Osteoblast (primary cell): ENCODE measurements at places on chromosomes 4 and X.

DNA sequence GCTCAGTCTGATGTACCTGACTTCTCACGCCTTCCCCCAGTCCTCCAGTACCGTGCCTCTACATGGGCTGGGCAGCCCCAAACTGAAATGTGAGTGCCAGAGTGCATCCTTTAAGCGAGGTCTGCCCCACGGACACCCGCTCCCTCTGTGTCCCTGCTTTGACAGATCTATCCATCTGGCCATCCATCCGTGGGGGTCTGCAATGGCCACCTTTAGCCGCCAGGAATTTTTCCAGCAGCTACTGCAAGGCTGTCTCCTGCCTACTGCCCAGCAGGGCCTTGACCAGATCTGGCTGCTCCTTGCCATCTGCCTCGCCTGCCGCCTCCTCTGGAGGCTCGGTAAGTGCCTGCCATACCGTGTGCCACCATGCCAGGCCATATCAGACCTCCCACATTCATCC, 827 bp downstream of the PORCN start:
- H3K36me3 ChIP-seq = no peaks in the 10 kb centered on the region
- peak overlapping the region; percentile 83 for H3K4me3 ChIP-seq
- DNase-seq = peak; percentile 77
- H3K27me3 ChIP-seq = no peaks in the 10 kb centered on the region

DNA sequence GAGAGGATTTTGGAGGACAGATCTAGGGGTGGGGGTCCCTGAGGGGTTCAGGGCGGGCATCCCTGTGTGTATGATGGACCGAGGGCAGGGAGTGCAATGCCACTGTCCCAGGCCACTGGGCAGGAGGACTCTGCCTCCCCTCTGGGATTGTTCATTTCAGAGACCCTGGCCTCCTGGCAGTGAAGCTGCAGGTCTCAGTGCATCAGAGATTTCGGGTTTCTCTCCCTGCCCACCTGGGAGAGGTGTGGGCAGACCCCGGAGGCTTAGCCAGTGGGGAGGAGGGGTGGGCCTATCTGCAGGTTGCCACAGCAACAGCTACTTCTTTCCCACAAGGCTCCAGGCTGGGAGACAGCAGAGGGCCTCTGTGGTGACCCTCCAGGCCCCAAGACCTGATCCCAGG, 80.1 kb upstream of the LRPAP1 start:
- H3K36me3 ChIP-seq = no peaks in the 10 kb centered on the region
- H3K27ac ChIP-seq = no peak overlapping the region
- peak; percentile 46 for DNase-seq
- H3K4me3 ChIP-seq = no peak overlapping the region

- DNase-seq = peak; percentile 92
- peaks cover 10% of the 10 kb centered on the region for H3K27me3 ChIP-seq
- H3K4me3 ChIP-seq = no peak overlapping the region
- H3K36me3 ChIP-seq = no peaks in the 10 kb centered on the region
Observed at GRCh38 chr4:7546809-7547367, 112.2 kb upstream of the PSAPL1 start.

- no peaks in the 10 kb centered on the region for H3K4me1 ChIP-seq
- H3K4me3 ChIP-seq = no peak overlapping the region
- H3K27me3 ChIP-seq = no peaks in the 10 kb centered on the region
- DNase-seq = peak; percentile 3
Observed at GRCh38 chr4:99264927-99265326, 25.9 kb downstream of the ADH1A start.

DNA sequence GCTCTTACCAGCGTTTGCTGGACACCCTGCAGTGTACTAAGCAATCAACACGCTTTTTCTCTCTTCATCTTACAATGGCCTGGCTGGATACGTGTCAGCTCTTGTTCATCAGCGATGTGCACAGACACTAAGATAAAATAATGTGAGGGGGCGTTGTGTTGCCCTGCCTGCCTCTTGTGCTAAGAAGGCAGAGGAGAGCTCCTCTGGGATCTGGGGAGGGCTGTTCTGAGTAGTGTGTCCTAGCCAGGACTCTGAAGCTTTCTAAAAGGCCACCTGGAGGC, 49.7 kb downstream of the NELFA start:
- DNase-seq = no peak
- H3K27ac ChIP-seq = no peak overlapping the region

- H3K27ac ChIP-seq = no peak overlapping the region
- no peak overlapping the region for H3K4me3 ChIP-seq
Observed at GRCh38 chr4:1564535-1565375, 119.4 kb downstream of the FAM53A start.

GRCh38 chr4:56112377-56112776, 163.6 kb downstream of the CEP135 start:
- DNase-seq = no peak
- no peaks in the 10 kb centered on the region for H3K36me3 ChIP-seq
- no peak overlapping the region for H3K27ac ChIP-seq
- H3K4me3 ChIP-seq = no peak overlapping the region
- H3K4me1 ChIP-seq = no peaks in the 10 kb centered on the region
- H3K27me3 ChIP-seq = peaks cover 7% of the 10 kb centered on the region

DNA sequence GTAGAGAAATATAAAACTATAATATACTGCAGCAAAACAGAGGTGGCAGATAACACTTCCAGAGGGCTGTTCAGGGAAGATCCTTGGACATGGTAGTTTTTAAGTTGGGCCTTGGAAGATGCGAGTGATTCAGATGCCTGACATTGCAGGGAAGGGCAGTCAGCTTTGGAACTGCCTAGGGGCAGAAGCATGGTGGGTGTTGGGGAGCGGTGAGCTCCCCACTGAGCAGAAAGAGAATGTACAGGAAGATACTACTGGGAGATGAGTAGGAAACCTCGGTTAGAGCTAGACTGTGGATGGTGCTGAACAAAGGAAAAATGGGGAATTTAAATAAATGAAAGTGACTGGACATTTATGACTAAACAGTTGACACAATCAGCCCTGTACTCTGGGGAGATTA, 24.9 kb upstream of the SEC24B start:
- no peaks in the 10 kb centered on the region for H3K4me1 ChIP-seq
- no peak overlapping the region for H3K4me3 ChIP-seq
- H3K27me3 ChIP-seq = no peaks in the 10 kb centered on the region
- no peaks in the 10 kb centered on the region for H3K36me3 ChIP-seq
- no peak overlapping the region for H3K27ac ChIP-seq
- no peak for DNase-seq

DNA sequence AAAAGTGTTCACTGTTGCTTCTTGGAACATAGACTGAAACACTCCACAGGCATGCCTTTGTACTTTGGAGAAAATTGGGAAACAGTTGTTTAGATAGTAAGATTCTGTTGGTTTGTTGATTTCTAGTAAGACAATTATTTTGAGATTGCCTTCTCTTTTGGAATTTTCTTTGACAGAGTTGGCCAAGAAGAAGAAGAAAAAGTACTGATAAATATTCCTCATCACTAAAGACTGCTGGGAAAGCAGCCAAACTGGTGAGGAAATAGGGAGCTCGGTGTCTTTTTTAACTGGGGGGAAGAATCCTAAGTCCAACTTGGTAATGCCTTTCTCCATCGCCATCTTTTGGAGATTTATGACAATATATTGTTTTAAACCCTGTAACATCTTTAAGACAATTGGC, 370.7 kb downstream of the GPAT3 start:
- no peak overlapping the region for H3K27ac ChIP-seq
- H3K4me1 ChIP-seq = no peaks in the 10 kb centered on the region
- H3K4me3 ChIP-seq = no peak overlapping the region
- H3K36me3 ChIP-seq = no peaks in the 10 kb centered on the region
- no peak for DNase-seq

- H3K4me1 ChIP-seq = no peaks in the 10 kb centered on the region
- no peak overlapping the region for H3K27ac ChIP-seq
- H3K4me3 ChIP-seq = no peak overlapping the region
- no peak for DNase-seq
- H3K36me3 ChIP-seq = peaks cover 39% of the 10 kb centered on the region
Observed at GRCh38 chr4:7006411-7006810, 36.8 kb upstream of the TADA2B start.

DNA sequence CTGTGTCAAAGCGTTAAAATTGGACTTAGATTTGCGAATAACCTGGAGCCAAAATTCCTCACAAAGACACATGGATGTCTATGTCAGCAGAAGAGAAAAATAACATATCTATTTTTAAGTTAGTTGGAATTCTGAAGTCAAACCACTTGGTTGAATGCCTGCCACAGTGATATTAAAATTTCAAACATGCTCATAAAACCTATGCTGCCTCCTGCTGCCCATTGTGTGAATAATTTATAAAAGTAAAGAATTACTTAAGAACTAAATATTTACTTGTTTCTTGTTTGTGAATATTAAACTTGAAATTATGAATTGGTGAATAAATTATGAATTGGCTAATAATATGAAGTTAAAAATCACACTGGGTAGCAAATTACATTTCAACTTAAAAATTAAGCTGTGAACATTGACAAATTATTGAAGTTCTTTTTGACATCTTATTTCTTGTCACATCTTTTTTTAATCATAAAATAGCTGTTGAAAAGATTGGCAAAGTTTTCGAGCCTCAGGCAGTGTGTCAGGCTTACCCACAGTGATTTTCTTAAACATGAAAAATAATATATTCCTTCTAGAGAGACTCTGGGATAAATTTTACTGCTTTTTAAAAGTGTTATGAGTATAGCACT, 35.4 kb downstream of the FABP2 start:
- peaks cover 15% of the 10 kb centered on the region for H3K4me1 ChIP-seq
- peak overlapping the region; percentile 60 for H3K27ac ChIP-seq
- H3K27me3 ChIP-seq = no peaks in the 10 kb centered on the region
- no peaks in the 10 kb centered on the region for H3K36me3 ChIP-seq
- peak; percentile 73 for DNase-seq

- no peaks in the 10 kb centered on the region for H3K36me3 ChIP-seq
- peak; percentile 90 for DNase-seq
- H3K27me3 ChIP-seq = no peaks in the 10 kb centered on the region
- no peak overlapping the region for H3K4me3 ChIP-seq
- H3K4me1 ChIP-seq = peaks cover 40% of the 10 kb centered on the region
Observed at GRCh38 chr4:181966104-181966551, 277.1 kb upstream of the TENM3 start.

DNA sequence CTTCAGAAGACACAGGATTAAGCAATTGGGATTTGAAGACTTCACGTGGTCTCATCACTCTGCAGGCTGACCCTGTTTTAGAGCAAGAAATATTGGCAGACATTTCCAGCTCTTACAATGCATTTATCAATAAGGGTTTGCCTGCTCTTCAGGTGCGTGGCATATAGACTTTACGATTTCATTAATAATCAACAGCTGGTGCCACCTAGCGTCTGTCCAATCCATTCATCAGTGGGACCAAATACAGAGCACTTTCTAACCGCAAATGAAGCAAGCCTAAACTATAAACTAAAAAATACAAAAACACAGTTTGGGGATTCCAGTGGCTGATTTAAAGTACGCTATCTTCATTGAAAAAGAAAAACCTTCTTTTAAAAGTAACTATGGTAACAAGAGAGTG, 125.4 kb upstream of the DMD start:
- no peaks in the 10 kb centered on the region for H3K27me3 ChIP-seq
- no peaks in the 10 kb centered on the region for H3K4me1 ChIP-seq
- H3K4me3 ChIP-seq = no peak overlapping the region
- DNase-seq = no peak

DNA sequence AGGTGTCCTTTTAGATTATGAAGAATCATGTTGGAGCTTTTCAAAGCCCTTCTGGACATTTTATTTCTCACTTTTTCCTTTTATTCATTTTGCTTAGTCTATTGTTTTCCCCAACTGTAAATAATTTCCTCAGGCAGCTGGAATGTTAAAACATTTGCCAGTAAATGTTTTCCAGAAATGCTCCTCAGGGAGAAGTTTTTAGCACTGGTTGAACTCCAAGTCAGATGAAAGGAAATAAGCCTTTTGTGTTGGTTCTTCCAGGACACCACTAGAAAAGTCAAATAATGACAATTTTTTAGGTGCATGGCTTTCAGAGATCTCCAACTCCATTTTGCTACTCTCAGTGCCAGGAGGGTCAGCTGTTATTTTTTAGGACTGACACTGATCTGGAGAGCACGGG, 127.9 kb downstream of the IL13RA2 start:
- H3K4me3 ChIP-seq = no peak overlapping the region
- H3K4me1 ChIP-seq = no peaks in the 10 kb centered on the region
- H3K27ac ChIP-seq = no peak overlapping the region
- no peak for DNase-seq
- H3K36me3 ChIP-seq = no peaks in the 10 kb centered on the region

DNA sequence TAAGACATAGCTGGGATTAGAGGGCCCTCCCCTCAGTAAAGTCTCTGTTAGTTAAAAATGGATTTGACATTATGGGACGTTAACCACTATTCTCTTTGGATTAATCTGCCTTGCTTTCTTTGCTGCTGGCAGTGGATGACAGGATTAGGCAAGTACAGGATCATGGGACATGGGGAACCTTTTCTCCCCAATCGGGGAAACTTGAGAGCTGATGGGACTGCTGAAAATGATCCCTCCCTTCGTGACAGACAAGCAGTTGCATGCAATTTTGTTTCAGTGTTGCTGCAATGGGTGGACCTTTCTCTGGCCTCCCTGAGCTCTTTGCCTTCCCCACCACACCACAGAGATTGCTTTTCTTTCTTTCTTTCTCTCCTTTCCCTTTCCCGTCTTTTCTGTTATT, 120.2 kb upstream of the BANK1 start:
- H3K27me3 ChIP-seq = no peaks in the 10 kb centered on the region
- no peaks in the 10 kb centered on the region for H3K4me1 ChIP-seq
- H3K36me3 ChIP-seq = no peaks in the 10 kb centered on the region
- no peak overlapping the region for H3K27ac ChIP-seq
- no peak for DNase-seq

DNA sequence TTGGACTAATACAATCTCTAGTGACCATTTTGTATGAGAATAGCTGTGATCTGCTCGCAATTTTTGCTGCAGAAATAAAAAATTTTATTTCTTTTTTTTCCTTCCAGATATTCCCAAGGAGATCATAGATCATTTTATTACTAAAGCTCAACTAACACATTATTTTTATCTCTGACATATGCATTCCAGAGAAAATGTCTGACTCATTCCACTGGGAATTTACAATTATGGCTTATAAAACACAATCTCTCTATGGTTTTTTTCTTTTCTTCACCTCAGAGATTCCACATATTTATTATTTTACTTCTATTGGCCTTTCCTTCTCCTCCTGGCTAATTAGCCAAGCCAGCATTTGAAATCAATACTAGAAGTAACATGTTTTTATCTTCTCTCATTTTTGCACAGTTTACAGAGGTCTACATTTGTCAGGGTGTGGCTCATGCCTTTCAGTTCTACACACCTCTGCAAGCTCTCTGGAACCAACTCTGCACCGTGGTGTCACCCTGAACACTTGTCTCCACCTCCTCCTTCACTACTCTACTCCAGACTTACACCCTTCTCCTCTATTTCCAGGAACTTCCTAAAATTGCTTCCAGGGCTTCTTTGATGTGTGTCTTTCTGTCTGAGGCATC, 59.8 kb upstream of the GPM6A start:
- no peak overlapping the region for H3K4me3 ChIP-seq
- H3K27me3 ChIP-seq = no peaks in the 10 kb centered on the region

GRCh38 chr4:56630876-56631666, 50.0 kb downstream of the HOPX start:
- DNase-seq = peak; percentile 84
- peak overlapping the region; percentile 9 for H3K27ac ChIP-seq
- peak overlapping the region; percentile 46 for H3K4me3 ChIP-seq
- H3K36me3 ChIP-seq = no peaks in the 10 kb centered on the region
- H3K27me3 ChIP-seq = no peaks in the 10 kb centered on the region
